Stimulated activated CD4-positive, alpha-beta T cell treated with anti-CD3 and anti-CD28 coated beads, Interleukin-4, amount 100 ng/mL, for 1 hour (primary cell): ENCODE measurements at places on chromosomes 7 and 10.

- DNase-seq: no peak
Measured at GRCh38 chr7:36611703-36612102, 112.6 kb downstream of the AOAH start.

DNA sequence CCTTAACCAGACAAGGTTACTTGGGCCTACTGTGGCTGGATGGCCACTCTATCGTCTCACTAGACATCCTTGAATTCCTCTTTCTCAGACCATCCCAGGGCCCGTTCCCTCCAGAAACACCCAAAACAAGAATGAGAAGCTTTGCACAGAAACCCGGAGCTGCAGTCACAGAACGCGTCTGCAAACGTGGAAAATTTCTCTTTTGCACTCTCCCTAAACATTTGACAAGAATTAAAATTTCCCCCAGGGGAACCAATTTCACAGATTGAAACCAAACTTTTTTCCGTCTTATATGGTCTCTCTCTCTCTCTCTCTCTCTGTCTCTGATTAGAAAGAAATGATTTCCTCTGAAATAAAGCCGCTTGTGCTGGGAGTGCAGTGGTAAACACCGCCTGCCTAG, 120.7 kb downstream of the MKX start:
- DNase-seq: no peak

DNA sequence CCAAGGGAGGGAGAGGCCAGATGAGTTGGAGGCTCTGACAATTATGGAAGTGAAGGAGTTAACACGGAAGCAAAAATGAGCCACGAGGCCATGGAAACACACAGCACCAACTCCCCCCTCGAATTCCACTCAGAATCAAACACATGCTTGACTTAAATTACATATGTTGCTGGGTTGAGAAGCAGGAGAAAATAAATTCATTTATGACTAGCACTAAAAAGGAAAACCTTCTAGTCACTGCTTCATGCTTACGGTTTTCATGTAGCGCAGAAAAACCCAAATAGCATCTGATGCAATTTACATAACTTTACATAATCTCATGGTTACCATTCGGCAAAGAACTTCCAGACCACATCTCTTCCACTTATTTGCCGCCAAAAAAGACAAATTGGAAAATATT, 51.5 kb downstream of the SFMBT2 start:
- DNase-seq: no peak

- DNase-seq: no peak
Measured at GRCh38 chr7:5692845-5693278, 88.6 kb downstream of the RNF216 start.

DNA sequence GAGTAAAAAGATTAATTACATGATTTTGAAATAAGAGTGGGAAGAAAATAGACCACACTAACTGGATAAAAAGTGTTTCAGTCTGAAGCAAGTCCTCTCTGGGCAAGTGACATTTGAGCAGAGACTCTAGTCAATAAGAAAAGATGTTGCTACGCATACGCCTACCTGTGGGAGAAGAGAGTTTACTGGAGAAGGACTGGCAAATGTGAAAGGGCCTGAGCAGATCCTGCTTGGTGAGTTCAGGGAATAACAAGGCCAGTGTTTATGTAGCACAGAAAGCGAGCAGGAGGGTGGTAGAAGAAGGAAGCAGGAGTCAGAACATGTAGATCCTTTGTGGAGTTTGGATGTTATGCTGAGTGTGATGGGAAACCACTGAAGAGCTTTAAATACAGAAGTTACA, 43.4 kb downstream of the RAB18 start:
- DNase-seq: no peak
